ENCODE measurements at places on chromosomes 1 and 21.

DNA sequence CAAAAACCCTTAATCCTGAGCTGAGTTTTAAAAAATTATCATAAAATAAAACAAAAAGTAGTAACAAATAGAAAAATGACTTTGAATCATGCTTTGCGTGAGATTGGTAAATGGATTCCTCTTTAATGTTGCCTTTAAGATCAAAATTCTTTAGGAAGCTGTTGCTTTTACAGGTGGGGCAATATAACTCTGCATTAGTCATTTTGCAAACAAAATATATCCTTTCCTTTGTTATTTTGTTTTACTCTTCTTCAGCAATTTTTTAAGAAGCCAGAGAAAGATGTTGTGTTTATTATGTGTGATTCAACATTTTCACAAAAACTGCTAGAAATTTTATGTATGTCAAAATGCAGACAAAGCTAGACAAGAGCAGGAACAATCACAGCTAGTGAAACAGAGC, 50.0 kb downstream of the MARK1 start:
- DNase-seq = no peak

DNA sequence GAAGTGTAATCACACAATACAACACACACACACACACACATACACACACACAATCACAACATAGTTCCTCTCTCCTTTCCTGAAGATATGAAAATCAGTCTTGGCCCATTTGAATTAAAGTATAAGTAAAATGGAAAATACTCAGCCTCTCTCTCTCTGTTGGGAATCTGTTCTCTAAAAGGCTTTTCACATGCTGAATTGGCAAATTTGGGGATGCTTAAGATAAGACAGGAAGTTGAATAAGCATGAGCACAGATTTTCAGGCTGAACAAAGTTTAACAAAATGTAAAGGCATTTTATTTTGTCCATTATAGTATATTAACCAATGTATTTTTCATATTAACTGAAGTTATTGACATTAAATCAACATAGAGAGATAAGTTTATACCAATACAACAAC, 23.7 kb upstream of the FMO2 start:
- DNase-seq = no peak

- no peak for DNase-seq
These were observed 17.1 kb downstream of the SCAF4 start for GRCh38 chr21:31714741-31715365.

DNA sequence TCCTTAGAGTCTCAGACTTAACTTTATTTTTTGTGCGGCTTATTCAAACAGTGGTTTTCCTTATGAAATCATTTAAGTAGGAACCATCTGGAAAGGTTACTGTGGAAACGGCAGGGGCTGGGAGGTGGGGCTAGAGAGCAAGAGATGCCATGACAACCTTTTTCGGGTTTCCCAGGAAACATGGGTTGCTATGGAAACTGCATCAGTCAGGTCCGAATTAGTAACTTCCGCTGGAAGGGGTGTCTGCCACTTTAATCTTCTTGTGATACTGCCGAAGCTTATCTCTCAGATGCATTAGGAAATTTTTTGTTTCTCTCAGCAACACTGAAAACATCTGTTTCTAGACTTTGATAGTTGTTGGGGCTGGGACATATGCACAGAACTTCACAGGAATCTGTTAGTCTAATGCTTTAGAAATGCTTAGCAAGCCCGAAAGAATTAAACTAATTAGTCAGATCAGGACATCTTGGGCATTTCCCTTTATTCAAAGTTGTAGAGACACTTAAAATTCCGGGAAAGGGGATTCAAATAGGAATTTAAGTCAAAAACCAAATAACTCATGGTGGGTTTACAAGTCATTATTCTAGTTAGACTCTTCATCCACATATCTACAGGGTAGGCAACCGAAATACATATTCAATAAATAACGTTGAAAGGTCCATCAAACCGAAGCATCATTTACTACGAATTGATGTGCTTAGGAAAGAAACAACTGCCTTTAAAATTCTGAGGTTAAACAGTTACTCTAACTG, 2.6 kb downstream of the KCNA3 start:
- DNase-seq = peak; percentile 35

DNA sequence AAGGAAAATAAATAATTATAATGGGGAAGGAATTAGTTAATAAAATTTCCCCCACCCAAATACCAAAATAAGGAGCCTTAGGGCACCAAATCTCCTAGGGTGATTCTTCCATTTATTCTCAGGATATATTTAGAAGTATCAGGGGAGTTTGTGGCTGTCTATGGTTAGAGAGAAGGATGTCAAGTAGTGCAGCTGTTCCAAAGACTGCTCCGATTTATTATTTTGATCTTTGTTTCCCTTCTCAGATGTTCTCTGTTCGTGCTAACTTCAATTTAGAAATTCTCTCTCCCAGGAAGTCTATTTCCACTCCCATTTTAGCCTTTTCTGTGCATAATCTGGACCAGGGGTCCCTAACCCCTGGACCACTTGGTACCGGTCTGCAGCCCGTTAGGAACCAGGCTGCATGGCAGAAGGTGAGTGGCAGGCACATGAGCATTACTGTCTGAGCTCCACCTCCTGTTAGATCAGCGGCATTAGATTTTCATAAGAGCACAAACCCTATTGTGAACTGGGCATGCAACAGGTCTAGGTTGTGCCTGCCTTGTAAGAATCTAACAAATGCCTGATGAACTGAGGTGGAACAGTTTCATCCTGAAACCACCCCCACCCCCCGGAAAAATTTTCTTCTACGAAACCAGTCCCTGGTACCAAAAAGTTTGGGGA, 9.3 kb upstream of the MAST2 start:
- no peak for DNase-seq

- DNase-seq = no peak
These were observed 335.3 kb downstream of the ASTN1 start for GRCh38 chr1:176829261-176829660.

GRCh38 chr1:195462646-195463045, 1145.6 kb downstream of the KCNT2 start:
- no peak for DNase-seq

- DNase-seq = no peak
These were observed 124.3 kb downstream of the TRABD2B start for GRCh38 chr1:47872886-47873285.

DNA sequence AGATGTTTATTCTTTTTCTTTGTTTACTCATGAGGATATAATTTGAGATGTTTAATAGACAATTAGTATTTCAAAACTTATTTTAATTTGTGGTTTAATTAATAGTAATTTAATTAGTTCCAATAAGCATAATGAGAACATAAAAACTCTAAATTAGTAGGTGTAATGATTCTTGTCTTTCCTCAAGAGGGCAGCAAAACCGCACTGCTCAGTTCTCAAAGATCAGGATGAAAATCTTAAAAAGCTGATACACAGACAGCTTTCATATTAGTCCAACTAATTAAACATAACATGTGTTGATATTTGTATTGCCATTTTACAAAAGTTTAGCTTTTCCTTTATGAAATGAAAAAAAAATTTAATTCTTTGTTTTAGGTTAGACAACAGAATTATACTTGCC, 106.7 kb upstream of the C21orf91 start:
- no peak for DNase-seq

DNA sequence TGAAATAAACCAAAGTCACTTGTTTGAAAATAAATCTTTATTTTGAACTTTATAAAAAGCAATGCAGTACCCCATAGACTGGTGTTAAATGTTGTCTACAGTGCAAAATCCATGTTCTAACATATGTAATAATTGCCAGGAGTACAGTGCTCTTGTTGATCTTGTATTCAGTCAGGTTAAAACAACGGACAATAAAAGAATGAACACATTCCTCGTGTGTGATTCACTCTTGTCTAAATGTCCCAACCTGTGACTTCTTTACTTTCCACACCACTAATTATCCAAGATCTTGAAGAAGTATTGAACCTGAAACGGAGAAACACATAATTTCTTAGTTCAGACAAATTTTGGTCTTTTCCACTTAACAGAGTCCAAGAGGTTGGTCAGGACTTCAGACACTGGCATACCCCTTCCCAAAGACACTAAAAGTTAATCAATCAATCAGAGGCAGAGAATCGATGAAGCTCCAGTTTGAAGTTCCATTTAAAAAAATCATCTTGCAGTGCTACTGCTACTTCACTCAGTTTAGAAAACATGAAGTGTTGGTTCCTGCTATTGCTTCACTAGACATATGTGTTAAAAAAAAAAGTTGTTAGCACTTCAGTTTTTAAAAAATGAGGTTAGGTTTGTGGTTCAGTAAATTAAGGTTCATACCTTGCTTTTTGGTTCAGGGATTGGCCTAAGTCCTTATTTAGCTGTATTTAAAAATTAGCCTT, 26.2 kb downstream of the ATP1B1 start:
- no peak for DNase-seq

GRCh38 chr1:15233689-15234088, 13.3 kb upstream of the FHAD1 start:
- DNase-seq = no peak

DNA sequence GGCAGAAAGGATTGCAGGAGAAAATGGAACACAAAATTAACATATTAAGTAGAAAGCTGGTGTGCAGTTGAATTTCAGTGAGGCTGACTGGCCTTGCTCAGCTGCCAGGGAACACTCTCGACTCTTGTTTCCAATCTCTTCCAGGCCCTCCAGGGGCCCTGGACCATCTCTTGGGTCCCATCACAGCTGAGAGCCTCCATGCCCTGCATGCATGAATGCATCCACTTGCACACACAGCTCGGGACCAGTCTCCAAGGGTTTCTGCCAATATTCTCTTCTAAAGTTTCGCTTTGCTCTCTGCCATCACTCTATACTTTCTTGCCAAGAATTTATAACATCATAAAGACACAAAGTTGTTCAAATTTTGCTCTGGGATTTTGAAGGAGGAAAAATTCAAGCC, 200.3 kb downstream of the DSCAM start:
- DNase-seq = no peak

GRCh38 chr1:81477710-81478109, 323.0 kb upstream of the ADGRL2 start:
- DNase-seq = no peak

DNA sequence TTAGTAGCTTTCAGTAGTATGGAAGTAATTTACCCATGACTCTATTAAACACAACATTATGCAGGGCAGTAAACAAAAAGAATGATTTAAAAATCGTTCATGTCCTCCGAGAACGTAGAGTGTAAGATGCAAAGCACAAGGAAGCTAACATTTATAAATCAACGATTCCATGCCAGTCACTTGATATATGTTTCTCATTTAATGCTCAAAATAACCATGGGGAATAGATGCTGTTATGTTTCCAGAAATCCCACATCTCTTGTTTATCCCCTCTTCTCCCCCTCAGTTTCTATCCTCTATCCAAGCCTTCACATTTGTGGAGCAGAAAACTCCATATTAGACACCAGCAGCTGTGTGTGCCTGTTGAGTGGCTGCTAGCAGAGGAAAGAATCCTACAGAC, 52.8 kb downstream of the LBR start:
- DNase-seq = no peak

- DNase-seq = no peak
These were observed 8.8 kb upstream of the TGFB2 start for GRCh38 chr1:218336328-218336727.

- DNase-seq = peak; percentile 65
These were observed 5.1 kb downstream of the TNFRSF8 start for GRCh38 chr1:12067900-12068821.

DNA sequence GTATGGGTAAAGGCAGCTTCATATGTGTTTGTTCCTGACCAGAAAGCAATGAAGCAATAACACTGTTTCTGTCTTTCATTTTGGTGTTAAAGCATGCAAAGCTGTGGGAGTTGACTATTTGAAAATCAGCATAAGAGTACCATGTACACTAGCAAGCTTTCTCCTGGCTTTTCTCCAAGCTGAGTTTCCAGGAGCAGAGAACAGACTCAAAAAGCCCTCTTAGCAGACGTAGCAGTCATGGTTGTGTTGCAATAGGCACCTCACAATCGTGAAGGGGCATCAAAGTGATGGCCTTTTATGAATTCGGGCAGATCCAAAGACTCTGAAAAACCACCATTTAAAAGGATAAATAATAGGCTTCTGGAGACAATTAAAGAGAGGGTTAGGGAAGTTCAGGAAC, 159.7 kb downstream of the PTGER3 start:
- no peak for DNase-seq

DNA sequence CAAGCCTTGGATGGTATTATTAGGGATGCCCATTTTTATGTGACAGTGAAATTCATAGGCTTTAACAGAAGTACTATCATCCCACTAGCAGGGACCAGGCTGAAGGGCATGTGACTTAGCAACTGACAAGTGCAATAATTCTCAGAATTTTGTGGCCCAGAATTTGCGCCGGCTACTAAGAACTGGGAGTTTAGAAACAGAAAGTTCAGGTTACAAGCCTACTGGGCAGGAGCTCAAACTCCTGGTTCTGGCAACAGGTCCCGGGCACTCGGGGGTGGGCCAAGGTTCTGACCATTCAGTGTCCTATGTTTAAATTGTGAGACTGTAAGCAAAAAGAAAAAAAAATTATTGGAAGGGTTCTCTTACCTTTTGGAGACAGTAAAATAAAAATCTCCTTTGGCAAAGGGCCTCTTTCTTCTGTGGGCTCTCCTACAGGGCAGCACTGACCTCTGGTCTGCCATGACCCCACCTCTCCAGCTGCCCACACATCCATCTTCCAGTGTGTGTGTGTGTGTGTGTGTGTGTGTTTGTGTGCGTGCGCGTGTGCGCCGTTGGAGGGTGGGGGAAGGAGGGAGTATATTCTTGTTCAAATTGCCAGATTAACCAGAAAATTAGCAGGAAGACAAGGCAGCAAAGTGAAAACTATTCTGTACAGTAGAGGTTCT, 26.1 kb downstream of the IRF2BP2 start:
- no peak for DNase-seq

DNA sequence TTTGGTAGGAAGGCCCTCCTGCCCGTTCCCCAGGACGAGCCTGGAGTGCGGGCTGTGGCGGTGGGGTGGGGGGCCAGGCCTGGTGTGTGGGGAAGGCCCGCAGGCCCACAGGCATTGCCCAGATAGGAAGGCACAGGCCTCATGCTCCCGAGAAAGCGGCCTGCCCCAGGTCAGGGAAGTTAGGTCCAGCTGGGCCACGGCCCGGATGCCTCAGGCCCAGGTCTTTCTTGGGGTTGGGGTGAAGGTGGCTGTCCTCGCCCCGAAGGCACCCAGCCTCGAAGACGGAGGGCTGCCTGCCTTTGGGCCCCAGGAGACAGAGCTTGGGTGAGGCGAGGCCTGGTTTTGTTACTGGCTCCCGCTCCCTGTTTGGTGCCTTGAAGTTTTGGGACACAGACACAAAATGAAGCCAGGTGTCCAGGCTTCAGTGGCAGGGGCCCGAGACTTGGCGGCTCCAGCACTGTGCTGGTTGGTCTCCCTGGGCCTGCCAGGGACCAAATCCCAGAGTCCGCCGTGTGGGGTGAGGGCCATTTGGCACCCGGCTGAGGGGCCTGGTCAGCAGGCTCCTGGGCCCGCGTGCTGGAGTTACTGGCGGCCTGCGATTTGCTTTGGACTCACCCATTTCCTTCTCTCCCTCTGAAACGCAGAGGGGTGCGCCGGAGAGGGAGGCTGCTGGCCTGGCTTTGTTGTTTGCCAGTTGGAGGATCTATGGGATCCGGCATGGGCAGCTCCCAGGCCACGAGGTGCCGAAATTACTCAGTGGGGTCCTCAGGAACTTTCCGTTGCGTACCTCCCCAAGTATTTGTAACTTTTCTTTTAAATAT, 2.0 kb downstream of the SKI start:
- no peak for DNase-seq

GRCh38 chr1:6634371-6635052, 9.8 kb downstream of the THAP3 start:
- DNase-seq = peak; percentile 54

- DNase-seq = no peak
These were observed 23.3 kb downstream of the THRAP3 start for GRCh38 chr1:36247538-36247937.
